ENCODE measurements at places on chromosomes 5 and 9.
A peak's percentile ranks its signal among the peaks of the same experiment; 100 is the strongest.

- DNase-seq = no peak
Observed at GRCh38 chr5:1161108-1161832, 40.1 kb upstream of the SLC6A19 start.

DNA sequence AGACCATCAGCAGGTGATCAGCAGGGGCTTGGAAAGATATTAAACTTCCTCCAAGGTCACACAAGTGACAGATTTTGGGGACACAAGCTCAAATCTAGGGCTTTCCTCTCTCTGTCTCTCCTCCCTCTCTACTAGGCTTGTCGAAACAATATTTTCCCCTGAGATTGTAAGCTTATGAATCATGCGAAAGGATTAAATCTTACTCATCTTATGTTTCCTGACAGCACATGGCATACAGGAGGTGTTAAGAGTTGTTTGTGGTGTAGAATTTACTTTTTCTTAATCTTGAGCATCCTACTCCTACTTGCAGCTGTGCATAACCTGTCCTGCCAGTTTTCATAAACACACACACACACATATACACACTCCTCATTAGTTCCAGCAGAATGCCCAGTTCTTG lies 186.3 kb downstream of the MARCHF11 start:
- no peak for DNase-seq

DNA sequence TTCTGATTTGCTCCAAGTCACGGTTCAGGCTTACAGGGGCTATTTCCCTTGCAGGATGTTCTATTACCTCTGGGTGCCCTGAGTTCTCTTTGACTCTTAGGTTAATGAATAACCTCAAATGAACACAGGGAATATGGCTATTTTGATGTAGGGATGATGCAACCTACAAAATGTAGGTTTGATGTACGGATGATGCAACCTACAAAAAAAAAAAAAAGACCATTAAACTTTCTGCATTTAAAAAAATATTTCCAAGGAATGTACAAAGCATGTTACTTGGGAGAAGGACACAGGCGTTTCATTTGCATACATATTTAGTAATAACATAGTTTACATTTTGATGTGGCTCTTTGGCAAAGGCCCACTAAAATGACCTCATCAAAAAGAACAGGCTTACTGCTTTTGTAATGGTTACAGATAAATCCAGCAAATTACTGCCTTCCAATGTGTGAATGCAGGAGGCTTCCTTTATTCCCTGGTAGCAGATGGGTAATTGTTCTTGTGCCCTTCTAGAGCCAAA lies 36.3 kb downstream of the ZNF474 start:
- no peak for DNase-seq

GRCh38 chr5:135887447-135887864 lies 8.2 kb downstream of the IL9 start:
- DNase-seq = peak; percentile 70

GRCh38 chr9:125843646-125844045 lies 96.5 kb downstream of the PBX3 start:
- no peak for DNase-seq

DNA sequence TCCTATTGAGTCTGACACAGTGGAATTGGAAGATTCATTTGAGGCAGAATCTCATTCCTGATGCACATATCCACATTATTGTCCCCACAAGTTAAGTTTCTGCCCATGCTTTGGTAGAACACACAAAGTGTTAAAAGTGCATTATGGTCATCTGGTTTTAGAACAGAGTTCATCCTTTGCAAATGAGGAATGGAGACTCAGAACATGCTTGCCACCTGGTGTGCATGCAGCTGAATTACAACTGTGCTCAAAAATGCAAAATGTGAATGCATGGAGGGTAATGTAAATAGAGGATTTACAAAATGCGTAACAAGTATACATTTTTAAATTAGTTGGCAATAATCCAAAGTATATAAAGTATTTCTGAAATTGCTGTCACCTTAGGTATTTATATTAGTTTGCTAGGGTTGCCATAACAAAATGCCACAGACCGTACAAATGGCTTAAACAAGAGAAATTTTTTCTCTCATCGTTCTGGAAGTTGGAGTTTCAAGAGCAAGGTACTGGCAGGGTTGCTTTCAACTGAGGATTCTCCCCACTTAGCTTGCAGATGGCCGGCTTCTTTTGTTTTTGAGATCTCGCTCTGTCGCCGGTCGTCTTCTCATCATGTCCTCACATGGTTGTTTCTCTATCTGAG lies 671.1 kb downstream of the TAF11L14 start:
- DNase-seq = no peak

DNA sequence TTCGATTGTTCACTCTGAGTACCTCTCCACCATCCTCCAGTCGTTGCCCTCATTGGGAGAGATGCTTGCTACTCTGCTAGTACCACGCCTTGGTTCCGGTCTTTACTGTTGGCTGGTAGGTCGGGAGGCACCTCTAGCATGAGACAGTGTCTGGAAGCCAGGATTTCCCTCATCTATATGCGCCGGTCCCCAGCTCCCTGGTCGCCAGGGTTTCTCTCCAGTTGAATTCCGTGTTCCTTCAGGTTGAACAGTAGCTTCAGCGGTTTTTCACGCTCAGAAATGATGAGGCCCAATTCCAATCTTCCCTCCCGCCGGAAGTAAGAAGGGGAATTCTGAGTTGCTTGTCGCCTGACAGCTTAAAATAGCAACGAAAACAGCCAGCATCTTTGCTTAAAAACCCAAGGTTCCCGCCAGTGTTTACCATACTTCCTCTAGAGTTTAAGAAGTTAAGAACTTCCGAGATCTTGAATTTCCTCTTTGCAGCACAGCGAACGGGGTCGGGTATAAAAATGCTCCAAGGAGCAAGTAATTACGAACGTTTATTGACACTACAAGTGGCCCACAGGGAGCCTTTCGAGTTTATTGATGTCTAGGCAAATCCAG lies 1.3 kb upstream of the ST8SIA4 start:
- DNase-seq = no peak

- no peak for DNase-seq
Observed at GRCh38 chr9:130467316-130467715, 22.6 kb downstream of the ASS1 start.

DNA sequence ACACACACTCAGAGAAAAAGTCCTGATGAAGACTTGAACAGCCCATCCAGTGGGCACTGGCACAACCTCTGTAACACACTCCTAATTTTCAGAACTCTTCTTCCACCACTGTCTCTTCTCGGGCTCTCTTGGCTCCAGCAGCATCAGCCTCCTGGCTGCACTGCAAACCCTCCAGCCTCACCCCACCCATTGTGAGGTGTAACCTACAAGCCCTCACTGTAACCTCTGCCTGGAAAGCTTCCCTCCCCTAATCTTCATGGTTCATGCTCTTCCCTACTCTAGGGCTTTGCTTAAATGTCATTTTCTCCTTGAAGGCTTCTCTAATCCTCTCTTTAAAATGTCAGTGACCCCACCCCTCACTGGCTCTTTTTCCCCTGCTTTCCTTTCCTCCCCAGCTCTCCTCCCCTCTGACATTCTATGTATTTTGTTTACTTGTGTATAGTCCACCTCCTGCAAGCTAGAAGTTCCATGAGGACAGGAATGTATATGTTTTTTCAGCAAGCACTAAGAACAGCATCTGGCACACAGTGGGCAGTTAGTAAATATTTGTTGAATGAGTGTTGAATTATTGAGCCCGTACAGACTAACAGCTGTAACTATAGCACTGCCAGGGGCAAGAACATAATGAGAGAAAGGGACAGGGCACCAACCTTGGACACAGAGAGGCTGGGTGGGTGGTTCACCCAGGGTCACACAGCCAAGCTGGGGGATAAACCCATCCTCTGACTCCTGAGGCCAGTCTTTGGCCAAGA lies 76.4 kb downstream of the ESM1 start:
- no peak for DNase-seq

DNA sequence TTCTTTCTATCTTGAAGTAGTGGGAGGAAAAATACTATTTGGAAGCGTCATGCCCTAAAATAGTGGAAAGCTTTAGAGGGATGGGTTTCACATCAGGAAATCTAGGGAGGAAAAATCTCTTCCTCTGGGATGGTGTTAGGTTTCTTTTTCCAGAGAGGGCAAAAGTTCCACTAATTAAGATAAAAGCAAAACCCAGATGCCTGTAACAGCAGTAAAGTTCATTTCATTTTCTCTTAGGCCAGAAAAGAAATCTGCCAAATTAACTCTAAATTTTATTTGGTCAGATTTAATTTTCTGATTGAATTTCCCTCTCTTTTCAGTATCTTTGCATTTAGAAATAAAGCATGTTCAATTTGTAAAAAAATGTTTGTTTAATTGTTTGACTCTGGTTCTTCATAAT lies 88.8 kb downstream of the LURAP1L start:
- no peak for DNase-seq

DNA sequence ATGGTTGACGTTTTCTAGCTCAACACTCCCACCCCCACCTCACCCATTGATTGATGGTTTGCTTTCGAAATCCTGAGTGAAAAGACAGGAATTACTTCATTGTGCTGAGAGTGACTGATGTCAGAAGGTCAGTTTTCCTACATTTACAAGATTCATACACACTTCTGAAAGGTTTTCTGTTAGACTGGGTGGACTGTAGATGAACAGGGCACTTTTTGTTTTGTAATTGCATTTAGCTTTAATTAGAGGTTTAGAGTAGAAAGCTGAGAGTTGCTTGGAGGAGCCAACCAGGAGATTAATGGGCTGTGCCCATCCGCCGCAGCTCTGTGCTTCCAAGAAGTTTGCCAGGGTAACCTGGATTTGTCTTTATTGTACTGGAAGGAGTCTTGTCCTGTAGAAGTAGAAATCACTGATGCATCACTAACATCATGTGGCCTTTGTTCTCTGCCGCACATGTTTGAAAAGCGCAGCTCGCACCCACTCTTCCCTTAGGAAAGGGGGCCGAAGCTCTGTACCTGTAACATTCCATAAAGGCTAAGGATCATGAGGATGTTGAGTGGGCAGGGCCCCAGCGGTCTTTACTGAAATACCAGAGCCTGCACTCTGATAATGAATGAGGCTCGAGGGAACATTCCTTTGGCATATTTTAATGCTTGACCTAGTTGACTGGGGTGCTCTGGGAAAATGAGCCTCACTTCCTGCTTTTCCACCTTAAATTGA lies 267.6 kb upstream of the DMRT1 start:
- DNase-seq = no peak

DNA sequence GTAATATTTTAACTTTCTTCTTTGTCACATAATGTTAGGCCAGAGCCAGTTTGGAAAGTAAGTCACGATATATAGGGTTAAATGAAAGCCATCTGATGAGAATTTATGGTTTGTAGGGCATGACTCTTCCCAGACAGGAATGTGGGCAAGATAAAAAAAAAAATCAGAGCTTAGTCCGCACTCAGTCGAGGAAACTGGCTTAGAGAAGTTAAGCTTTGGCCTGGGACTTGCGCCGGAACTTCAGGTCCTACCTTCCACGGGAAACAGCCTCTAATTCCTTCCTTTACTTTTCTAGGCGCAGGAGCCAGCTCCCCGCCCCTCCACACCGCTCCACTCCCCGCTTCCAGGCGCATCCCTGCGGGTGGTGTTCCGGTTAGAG lies 475 bp downstream of the DDX31 start:
- DNase-seq = no peak

DNA sequence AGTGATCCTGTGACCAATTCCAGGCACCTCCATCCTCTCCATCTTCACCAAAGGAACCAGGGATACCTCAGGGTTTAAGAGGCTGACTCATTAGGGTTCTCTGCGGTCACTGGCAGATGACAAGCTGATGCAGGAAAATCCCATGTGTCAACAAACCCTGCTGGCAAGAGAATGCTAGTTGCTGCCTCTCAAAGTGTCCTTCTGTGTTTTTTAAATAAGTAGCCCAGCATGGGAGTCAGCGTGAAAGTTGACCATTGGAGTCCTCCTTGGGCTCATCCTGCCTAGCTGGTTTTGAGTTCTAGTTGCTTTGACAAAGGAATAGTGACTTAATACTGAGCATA lies 200.2 kb downstream of the SLIT3 start:
- DNase-seq = no peak

DNA sequence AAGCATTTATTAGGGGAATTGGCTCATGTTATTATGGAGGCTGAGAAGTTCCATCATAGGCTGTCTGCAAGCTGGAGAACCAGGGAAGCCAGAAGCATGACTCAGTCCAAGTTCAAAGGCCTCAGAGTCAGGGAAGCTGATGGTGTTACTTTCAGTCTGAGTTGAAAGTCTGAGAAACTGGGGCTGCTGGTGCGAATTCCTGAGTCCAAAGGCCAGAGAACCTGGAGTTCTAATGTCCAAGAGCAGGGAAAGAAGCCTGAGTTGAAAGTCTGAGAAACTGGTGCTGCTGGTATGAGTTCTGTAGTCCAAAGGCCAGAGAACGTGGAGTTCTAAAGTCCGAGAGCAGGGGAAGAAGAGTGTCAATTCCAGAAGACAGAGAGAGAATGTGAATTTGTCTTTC lies 641.1 kb downstream of the ISL1 start:
- peak; percentile 51 for DNase-seq

- DNase-seq = no peak
Observed at GRCh38 chr5:174383210-174384167, 338.0 kb downstream of the NSG2 start.

DNA sequence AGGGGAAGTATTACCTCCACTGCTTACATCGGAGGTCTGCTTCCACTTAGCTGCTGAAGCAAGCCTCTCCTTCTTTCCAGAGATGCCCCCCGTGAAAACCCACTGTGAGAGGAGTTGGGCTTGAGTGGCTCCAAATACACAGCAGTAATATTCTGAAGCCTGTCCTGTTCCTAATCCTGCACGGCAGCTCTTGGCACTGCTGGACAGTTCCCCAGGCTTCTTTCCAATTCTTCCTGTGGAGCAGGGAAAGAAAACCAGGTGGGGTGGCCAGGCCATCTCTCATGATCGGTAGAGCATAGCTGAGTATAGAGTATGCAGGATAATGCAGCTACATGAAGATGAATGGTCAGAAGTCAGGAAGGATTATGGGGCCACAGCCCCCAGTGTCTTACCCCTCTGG lies 335.3 kb downstream of the MARCHF11 start:
- no peak for DNase-seq

DNA sequence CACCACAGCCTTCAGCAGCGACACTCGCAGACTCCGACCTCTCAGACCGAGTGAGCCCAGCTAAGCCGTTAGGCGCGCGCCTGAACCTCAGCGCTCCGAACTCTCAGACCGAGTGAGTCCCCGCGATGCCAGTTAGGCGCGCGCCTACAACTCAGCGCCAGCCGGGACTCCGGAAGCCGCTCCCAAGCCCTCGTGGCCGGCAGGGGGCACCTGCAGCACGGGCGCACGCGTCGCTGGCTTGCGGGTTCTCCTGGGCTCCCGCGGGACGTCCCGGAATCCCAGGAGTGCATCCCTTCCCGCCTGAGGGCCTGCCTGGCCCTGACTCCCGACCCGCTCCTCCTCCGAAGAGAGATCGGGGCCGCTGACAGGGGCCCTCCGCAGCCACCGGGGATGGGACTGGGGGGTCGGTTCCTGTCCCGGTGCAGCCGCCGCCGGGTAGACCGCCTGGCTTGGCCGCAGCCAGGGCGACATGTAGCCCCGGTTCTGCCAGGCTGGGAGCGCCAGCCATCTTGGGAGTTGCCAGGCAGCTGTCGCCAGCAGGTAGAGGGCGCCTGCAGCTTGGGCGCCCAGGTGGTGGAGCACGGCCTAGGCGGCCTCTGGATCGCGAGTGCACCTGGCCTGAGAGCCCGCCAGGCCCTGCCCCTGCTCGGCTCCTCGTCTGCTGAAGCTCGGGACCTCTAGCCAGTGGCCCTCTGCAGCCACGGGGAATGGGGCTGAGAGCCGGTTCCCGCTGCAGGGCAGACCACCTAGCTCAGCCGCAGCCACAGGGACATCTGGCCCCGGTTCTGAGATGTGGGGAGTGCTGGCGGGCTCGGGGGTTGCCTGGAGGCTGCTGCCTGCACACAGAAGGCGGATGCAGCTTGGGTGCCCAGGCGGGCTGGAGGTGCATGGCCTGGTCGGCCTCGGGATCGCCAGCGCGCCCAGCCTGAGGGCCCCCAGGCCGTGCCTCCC lies at the start of gene ANKRD18A:
TSS of gene ANKRD18A (minus strand) at position 114 of the 951 bp plus-strand sequence. CDS start 311 bp downstream, outside the sequence.
- DNase-seq = peak; percentile 88

- no peak for DNase-seq
Observed at GRCh38 chr5:128199611-128200010, 116.0 kb downstream of the SLC12A2 start.

Data from left lobe of liver (tissue), 2 donors.